ELF-1 (cell line): ENCODE measurements at places on chromosomes 3 and 15.
A peak's percentile ranks its signal among the peaks of the same experiment; 100 is the strongest.

GRCh38 chr15:40439461-40439959 lies 1.2 kb upstream of the BAHD1 start:
- peak; percentile 83 for DNase-seq

DNA sequence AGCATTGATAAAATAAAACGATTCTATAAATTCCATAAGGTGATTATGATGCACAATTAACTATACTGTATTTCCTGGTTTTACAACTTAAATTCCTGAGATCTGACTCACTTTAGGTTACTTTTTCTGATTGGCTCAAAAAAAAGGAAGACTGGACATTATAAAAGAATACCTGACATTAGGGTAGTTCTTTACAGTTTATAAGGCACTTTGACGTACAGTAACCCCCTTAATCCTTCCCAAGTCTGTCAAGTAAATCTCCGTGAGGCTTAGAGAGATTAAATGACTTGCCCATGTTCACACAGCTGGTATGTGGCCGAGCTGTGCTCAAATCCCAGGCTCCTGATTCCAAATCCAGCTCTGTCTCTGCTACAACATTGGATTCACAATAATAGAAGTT lies 1.0 kb upstream of the SLTM start:
- peak; percentile 33 for DNase-seq

DNA sequence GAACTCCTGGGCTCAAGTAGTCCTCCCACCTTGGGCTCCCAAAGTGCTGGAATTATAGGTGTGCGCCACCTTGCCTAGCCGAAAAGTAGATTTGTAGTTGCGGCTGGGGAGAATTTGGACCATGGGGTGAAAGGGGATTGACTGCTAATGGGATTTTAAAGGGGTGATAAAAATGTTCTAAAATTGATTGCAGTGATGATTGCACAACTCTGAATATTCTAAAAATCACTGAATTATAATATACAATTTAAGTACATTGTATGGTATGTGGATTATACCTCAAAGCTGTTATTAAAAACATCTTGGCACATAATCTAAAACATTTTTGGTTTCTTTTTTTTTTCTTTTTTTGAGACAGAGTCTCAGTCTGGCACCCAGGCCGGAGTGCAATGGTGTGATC lies 3.9 kb downstream of the PRC1 start:
- no peak for DNase-seq

DNA sequence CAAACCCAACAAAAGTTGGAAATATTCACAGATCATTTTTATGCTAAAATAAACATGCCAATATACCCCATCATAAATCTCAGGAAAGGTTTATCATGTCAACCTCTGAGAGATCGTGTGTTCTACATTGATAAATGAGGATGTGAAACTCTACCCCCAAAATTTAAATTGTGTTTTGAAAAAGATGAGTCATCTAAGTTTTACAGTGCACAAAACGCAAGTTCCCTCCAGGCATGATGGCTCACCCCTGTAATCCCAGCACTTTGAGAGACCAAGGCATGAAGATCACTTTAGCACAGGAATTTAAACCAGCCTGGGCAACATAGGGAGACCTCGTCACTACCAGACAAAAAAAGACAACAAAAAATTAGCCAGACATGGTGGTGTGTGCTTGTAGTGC lies 1487.0 kb upstream of the GBE1 start:
- no peak for DNase-seq

GRCh38 chr3:23263796-23264195 lies 60.7 kb downstream of the UBE2E2 start:
- DNase-seq = no peak

- peak; percentile 39 for DNase-seq
Observed at GRCh38 chr3:188390775-188391443, 237.0 kb downstream of the LPP start.

DNA sequence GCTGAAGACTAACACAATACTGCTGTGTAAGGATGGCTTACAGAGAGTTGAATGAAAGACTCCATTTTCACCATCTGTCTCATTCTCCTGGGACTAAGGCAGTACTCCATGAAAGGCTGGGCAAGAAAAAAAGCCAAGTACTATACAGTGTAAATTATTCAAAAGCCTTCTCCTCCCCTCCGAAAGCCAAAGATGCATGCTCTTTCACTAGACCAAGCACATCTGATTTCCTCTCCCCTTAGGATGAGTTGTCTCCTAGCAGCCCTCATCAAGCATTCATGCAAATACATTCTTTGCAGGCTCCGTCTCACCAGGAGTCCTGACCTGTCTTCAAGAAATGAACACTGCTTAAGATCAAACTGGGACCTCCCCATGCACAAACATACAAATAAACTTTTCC lies 133.5 kb upstream of the THBS1 start:
- no peak for DNase-seq

GRCh38 chr3:137046747-137047146 lies 89.0 kb downstream of the IL20RB start:
- DNase-seq = no peak

DNA sequence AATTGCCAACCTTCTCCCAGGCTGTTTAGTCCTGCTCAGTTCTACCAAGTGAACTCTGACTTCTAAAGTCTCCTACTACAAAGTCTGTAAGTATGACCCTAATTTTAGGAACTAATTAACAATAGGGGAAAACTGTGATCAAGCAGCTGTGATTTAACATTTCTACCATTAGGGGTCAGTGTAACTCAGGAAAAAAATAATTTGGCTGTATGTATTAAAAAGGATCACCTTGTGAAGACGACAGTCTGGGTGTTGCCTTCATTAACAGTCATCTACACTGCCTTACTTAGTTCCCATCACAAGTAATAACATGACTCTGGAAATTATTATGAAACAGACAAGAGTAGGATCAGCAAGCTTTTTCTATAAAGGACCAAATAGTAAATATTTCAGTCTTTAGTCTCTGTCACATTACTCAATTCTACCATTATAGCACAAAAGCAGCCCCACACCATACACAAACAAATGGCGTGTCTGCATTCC lies 4.2 kb upstream of the NPHP3 start:
- no peak for DNase-seq

- no peak for DNase-seq
Observed at GRCh38 chr3:44932271-44932670, 43.7 kb downstream of the ZDHHC3 start.

GRCh38 chr3:146156666-146157314 lies 4.2 kb downstream of the PLOD2 start:
- DNase-seq = no peak

DNA sequence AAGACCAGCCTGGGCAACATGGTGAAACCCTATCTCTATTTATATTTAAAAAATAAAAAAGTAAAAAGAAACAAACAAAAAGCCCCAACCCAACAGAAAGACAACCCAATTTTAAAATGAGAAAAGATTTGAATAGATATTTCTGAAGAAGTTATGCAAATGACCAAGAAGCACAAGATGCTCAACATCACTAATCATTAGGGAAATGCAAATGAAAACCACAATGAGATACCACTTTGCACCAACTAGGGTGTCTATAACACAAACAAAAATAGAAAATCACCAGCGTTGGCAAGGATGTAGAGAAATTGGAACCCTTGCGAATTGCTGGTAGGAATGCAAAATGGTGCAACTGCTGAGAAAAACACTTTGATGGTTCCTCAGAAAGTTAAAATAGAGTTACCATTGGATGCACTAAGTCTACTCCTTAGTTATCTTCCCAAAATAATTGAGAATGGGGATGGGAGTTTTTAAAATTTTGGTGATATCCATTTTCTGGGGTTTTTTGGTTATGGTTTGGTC lies 45.8 kb upstream of the CCNB2 start:
- no peak for DNase-seq
